CD4-positive, CD25-positive, alpha-beta regulatory T cell (primary cell): ENCODE measurements at places on chromosomes 5 and 9. TPM values are rescaled to one million over a fixed set of nuclear protein-coding genes. Genes with fewer than 3 reads are reported as not detected.

GRCh38 chr5:96093340-96093739 is 131.7 kb upstream of the ELL2 start:
- DNase-seq, result no peak

DNA sequence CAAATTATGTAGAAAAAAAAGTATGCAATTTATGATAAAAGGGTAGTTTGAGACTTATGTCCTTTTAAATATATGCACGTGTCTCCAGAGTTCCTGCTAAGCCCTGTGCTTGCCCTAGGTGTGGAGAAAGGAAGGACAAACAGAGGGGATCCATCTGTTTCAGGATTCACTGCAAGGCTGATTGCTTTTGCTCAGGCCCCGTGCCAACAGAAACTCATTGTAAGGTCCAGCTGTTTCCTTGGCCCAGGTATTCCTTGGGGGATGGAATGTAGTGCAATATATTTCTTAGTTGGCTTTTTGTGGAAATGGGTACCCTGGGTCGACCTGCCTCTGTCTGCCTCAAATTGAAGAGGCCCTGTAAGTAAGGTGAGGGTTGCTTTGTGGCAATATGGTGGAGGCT is 268.6 kb upstream of the CLINT1 start:
- DNase-seq, result no peak

DNA sequence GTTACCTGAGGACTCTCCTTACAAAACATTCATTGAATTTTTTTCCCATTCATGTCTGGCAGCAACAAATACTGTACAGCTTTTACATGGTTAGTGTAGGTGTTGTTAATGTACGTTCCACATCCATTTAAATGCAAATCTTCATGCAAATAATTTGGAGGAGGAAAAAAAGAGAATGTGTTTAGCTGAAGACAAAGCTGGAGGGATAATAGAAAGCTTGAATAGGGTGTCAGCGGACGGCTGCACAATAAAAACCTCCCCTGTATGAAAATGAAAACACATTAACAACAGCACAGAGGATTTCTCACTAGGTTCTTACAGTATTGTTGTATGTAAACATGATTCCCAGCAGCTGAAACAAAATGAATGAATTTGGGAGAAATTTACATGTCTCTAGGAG is 231.5 kb downstream of the ZNF608 start:
- no peak for DNase-seq

DNA sequence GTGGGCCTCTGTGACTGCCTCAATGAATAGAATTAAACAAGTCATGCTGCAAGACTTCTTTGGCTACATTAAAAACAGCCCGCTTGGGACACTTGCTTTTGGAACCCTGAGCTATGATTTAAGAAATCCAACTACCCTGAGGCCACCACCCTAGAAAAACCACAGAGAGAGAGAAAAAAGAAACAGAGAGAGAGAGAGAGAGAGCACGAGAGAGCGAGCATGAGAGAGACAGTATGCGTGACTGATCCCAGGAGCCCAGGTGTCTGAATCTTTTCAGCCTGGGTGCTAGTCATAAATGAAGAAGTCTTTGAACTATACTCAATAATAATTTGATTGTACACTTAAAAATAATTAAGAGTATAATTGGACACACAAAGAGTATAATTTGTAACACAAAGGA is 123.1 kb upstream of the FREM1 start:
- no peak for DNase-seq

DNA sequence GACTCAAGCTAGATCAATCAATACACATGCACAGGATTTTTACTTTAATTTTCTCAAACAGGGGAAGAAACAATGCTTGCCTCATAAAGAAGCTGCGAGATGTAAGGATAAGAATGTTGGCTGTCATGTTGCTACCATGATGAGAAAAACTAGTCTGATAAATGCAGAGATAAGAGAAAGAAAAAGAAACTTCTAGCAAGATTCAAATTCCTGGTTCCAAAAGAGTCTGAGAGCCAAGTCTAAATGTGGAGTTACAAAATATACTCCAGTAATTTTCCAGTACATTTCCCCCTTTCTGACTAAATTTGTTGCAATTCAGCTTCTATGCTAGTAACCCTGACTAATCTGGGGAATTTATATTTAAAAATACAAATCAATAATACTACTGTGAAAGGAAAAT is 10.4 kb upstream of the ANXA1 start:
- DNase-seq, result no peak

DNA sequence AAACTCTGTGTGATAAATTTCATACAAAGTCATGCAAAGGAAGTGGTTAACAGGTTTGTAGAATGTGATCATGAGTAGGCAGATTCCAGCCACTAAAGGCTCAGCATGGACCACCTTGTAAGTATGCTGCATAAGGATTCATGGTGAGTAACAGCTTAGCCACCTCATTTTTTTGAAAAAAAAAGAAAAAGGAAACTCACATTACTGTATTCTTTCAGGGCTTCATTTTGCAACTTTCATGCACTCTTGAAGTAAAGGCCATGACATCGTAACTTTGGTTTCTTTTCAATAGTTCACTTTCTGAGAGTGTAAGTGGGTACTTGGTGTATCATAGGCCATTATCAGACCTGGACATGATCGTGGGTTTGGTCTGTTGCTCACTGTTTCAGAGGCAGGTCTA is 175.1 kb downstream of the PCSK1 start:
- DNase-seq, result no peak

DNA sequence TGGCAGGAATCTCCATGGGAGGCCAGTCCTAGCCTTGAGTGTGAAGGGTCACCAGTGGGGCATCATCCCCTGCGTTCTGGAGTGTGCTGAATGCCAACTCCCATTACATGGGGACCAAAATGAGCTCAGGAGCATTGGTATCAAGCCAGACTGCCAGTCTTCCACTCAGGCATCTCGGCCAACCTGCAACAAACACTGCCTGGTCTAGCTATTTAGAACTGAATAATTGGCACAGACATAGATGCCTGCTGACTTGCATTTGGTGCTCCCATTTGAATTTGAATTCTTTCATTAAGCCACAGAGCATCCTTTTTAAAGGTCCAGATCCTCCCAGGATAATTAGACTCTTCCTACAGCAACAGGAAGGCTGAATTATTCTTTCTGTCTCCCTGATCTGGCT is 116.6 kb upstream of the ABCA1 start:
- DNase-seq, result no peak

DNA sequence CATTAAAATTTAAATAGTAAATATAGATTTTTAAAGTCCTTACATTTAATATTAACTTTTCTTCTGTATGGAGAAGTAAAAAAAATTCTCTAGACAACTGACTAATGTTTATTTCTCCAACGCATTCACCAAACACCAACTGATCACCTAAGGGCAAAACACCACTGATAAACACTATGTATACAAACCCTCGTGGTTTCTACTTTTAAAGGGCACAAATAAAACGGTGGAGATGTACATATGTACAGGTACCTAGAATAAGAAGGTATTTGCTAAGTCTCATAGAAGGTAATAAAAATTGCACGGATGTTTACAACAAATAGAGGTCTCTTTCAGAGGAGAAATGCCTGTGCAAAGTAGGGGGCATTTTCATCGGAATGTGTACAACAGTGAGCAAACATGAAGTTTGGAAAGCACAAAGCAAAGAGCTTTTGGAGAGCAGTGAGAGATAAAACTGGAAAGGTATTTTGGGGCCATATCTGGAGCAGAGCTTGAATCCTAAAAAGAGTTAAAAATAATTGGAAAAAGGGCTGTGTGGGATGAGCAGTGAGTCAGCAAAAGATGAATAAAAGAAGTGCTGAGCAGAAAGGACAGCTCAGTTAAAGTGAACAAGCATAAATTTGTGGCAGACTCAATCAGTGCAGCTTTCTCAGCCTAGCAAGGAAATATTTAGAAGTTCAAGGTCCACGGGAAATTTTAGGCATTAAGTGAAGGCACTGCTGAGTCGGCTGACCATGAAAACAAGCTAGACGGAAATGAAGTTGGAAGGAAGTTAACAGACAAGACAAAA is 160.0 kb downstream of the TMEM161B start:
- no peak for DNase-seq

DNA sequence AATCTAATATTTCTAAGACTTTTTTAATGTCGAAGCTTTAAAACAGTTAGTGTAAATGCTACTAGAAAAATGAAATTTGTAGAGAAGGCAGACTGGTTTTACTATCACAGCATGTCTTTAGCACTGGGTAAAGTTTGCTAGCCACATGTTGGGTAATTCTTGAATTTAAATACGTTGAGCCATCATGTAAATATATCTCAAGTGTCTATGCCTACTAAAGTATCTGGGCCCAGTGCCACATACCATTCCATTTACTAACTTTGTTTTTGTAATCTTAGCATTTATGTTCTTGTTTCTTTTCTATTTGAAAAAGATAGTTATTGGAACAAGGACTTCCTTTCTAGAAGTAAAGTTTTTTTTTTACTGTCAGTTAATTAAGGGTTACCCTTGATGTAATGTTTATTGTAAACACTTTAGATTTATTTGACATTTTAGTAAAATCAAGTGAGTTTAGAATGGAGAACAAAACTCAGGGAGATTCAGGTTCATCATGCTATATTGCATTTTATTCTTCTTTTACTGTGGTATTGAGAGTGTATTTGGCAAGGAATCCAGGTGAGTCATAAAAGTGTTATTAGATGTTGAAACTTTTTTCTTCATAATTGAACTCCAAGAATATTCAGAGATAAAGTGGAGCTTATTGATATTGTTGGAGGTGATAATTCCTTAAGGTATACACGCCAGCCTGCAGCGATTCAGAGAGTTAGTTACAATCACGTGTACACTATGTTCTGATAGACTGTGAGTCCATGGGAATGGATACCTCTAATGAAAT is 182.4 kb downstream of the CCDC171 start:
- no peak for DNase-seq

GRCh38 chr5:87099968-87100367 is 167.7 kb upstream of the RASA1 start:
- DNase-seq, result no peak

DNA sequence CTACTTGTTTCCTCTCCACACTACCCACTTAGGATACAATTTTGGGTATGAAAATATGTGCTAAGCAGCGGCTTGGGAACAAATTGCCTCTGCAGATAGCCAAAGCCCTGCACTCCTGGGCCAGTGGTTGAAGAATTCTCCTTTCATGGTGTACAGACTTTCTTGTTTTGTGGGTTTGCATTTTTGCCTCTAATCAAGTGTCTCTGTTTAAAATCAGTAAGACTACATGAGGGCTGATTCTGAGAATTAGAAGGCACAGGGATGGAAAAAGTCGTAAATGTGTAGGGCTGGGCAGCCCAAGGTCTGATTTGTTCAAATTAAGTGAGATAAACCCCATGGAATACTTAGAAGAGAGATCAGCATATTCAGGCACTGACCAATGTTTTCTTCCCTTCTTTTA is 103.7 kb upstream of the CD180 start:
- no peak for DNase-seq

GRCh38 chr9:69140123-69140735 is 33.8 kb upstream of the TJP2 start:
- DNase-seq, result no peak

DNA sequence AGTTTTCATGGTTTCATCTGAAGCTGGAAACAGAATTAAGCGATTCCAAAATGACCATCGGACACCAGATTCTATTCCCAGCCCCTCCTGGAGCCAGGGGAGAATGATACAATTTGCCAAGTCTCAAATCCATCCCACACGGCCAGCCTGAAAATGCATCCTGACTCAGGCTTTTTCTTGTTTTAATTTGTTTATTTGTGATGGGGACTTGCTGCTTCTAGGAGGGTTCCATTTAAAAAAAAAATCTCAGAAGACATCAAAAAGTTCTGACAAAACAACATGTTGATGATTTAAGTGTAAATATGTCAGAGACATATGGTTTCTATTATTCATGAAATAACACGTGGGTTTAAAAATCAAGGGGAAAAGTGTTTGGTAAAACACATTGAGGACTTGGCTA is 173.2 kb downstream of the GAS1 start:
- DNase-seq, result no peak

DNA sequence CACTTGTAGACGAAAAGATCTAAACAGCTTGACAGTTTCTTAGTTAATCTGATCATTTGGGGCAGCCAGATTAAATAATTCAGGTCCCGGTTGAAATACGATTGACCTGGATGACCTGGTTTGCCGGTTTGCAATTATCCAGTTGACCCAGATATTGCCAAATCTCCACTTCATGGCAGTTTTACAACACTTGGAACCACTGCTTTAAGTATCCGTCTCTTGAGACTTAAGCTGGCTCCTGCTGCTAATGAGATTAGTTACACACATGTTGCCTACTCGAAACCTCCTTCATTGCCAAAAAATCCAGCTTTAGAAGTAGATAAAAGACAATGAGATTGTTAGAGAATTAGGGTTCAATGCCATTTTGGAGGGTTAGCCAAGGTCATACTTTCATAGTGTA is 136.2 kb upstream of the HAPLN1 start:
- DNase-seq, result no peak

- DNase-seq, result no peak
These were observed 4.7 kb downstream of the ABCA1 start for GRCh38 chr9:104923289-104923688.

DNA sequence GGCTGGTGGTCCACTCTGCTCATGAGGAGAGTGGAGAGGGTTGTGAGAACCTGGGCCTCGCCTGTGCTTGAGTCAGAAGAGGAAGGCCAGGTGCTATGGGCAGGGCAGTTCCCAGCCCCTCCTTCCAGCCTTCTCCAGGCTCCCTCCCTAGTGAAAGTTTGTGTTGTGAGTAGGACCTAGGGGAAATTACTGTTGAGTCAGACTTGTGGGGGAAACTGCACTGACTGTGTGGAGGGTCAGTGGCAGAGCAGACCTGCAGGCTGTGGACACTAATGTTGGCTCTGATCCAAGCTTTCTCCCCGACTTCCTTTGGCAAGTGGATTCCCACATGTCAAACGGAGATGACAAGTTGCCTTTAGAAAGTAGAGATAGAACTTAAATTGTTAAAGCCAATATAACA is 102.6 kb downstream of the ARHGAP26 start:
- no peak for DNase-seq

- no peak for DNase-seq
These were observed 161.3 kb downstream of the LPAR1 start for GRCh38 chr9:110876929-110877328.

- no peak for DNase-seq
These were observed 72.4 kb downstream of the KIAA0825 start for GRCh38 chr5:94545870-94546625.

DNA sequence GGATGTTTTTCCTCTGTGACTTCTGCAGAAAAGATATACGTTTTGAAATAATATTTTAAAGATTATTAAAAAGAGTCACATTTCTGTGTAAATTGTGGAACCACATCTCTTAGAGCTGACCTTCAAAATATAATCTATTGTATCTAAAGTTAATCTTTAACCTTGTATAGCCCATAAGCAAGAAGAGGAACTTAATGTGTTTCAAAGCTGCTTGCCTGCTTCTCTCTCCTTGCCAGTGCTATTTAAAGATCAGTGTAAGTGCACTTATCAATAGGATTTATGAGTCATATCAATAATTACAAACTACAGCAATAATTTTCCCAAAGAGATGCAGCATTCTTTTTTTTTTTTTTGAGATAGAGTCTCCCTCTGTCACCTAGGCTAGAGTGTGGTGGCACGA is 29.4 kb upstream of the GDA start:
- no peak for DNase-seq

Gene GFI1B
- 3.3 TPM for total RNA-seq

Gene GMCL2
- total RNA-seq, result not detected

Gene GPR150
- total RNA-seq, result 0.37 TPM

Gene SPATA31A3
- total RNA-seq, result not detected

Gene PCDHGA9
- not detected for total RNA-seq

Gene OSTF1
- 68.2 TPM for total RNA-seq

Gene FBXW11
- total RNA-seq, result 40.7 TPM

Gene PLAC8L1
- total RNA-seq, result 0.67 TPM

Gene SGCD
- not detected for total RNA-seq

Gene SPATA31D3
- total RNA-seq, result not detected

Gene GALNT12
- total RNA-seq, result 4.7 TPM
